ENCODE measurements at places on chromosomes 7 and 10.

- no peak for ATAC-seq
Observed at GRCh38 chr7:70215491-70215890, 617.2 kb downstream of the AUTS2 start.

DNA sequence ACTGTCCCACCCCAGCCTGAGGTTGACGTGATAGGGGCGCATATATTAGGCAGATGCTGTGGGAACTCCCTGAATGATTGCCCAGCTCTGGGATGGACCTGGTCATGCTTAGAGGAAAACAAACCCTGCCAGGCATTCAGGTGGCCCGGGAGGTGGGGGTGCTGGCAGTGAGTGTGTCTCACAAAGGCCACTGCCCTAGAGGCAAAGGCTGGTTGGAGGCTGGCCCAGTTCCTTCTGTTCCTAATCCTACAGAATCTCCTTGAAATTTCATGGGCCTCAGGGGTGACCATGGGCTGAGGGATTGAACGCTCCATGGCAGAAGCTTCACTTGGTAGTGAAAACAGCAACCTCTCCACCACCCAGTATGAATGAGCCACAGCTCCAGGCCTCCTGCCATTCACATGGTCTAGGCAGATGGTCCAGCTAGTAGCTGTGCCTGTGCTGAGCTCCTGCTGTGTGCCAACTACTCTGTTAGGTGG, 25.6 kb downstream of the ADRA2A start:
- no peak for ATAC-seq

DNA sequence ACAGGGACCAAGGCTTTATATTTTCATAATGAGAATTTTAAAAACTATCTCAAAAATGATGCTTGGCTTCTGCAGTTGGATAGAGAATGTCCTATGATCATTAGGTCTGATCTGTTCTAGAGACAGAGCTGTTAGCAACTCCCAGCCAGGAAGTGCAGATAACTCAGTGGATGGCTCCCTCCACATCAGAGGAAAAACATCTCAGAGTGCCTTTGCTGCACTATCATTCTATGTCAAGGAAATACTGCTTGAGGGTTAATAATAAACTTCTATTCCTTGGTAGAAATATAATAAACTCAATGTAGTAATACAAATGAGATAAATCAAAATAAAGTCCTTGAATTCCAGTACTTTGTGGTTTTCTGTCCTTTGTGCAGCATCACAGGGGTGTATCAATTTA, 78.0 kb upstream of the BET1 start:
- ATAC-seq = no peak

DNA sequence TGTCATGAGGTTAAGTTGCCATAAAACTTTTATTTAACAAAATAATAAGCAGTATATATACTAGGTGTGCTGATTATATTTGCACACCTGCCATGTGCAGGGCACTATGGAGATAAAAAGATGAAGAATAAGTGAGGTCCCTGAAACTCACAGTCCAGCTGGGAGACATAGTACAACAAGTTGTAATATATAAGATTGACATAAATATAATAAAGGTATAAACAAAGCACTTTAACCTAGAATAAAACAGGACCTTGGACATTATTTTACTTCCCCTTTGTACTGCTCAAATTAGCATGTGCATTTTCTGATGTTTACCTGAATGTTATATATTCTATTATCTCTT, 6.2 kb downstream of the STK17A start:
- no peak for ATAC-seq

GRCh38 chr10:122239578-122240257, 31.4 kb upstream of the BTBD16 start:
- ATAC-seq = no peak

- peak; percentile 64 for ATAC-seq
Observed at GRCh38 chr7:115340828-115341227, 418.9 kb downstream of the MDFIC start.

- peak; percentile 51 for ATAC-seq
Observed at GRCh38 chr7:44508328-44509030, 18.0 kb upstream of the NUDCD3 start.

- ATAC-seq = no peak
Observed at GRCh38 chr7:127854383-127854782, 176.9 kb downstream of the LRRC4 start.

GRCh38 chr7:100602889-100603725, 944 bp downstream of the PCOLCE start:
- no peak for ATAC-seq

DNA sequence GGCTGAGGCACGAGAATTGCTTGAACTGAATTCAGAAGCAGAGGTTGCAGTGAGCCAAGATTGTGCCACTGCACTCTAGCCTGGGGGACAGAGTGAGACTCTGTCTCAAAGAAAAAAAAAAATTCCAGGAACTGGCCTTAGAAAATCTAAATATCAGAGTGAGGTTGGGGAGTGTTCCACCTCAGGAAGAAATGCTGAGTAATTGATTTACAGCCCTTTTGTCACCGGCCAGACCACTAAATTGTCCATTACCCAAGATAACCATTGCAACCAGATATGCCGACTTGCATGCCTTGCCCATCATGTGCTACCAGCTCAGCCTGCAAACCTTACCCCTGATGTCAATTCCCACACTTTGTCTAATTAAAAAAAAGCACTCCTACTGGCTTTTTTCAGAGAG, 42.4 kb downstream of the CRCP start:
- no peak for ATAC-seq

GRCh38 chr7:117769085-117769484, 104.2 kb downstream of the CTTNBP2 start:
- ATAC-seq = no peak

DNA sequence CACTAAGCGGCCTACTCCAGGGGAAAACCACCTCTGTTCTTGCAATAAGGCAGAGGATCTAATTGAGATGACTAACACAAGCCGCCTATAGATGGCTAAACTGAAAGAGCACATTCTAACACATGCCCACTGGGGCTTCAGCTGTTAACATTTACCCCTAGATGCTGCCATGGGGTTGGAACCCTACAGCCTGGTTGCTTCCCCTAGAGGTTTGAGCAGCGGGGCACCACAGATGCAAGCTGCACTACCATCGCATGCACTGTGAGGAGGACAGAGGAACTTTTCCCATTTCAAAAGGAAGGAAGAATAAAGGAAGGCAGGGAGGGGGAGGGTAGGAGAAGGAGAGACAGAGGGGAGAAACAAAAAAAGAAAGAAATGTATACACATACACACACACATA, 465.8 kb upstream of the PCDH15 start:
- no peak for ATAC-seq

GRCh38 chr10:116111483-116112095, 161.4 kb downstream of the GFRA1 start:
- no peak for ATAC-seq

DNA sequence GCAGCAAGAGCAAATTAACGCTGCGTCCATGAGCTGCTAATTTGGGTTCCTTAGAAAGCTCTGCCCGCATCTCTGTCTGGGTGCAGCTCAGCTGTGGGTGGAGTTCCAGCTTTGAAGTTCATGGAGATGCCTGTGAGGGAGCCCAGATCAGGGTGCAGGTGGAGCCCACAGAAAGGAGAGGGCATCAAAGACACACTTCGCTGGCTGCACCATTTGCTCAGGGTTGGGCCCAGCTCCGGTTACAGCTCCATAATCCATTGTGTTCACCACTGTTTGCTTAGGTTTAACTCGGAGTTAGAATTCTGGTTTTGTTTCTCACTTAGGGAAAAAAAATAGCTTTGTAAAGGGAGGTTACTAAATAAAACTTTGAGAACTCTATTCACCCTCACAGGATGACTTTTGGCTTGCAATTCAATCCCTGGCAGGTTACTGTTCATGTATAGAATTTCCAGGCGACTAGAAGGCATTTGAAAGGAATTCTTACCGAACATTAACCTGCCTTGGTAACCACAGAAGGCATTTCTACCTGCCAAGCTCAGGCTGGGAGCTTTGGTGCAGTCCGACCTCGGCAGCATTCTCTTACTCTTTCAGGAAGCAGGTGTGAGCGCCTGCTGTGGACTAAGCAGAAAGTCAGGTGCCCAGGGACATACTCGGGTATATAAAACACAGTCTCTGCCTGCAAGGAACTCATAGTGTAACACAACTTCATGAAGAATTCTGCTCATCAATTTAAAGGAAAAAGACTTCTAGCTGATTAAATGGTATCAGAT, 179.5 kb upstream of the RNF32 start:
- ATAC-seq = no peak

All from activated CD4-positive, CD25-positive, alpha-beta regulatory T cell treated with anti-CD3 and anti-CD28 coated beads, Interleukin-2, amount 50 U/mL, for 24 hours (primary cell).